ENCODE measurements at places on chromosomes 1 and 21.
A peak's percentile ranks its signal among the peaks of the same experiment; 100 is the strongest.

GRCh38 chr1:92990828-92991227 lies 29.6 kb upstream of the DIPK1A start:
- DNase-seq: no peak

GRCh38 chr1:180631194-180631765 lies 542 bp upstream of the XPR1 start:
- DNase-seq: no peak

GRCh38 chr1:94285031-94285654 lies 47.8 kb upstream of the ARHGAP29 start:
- DNase-seq: no peak

DNA sequence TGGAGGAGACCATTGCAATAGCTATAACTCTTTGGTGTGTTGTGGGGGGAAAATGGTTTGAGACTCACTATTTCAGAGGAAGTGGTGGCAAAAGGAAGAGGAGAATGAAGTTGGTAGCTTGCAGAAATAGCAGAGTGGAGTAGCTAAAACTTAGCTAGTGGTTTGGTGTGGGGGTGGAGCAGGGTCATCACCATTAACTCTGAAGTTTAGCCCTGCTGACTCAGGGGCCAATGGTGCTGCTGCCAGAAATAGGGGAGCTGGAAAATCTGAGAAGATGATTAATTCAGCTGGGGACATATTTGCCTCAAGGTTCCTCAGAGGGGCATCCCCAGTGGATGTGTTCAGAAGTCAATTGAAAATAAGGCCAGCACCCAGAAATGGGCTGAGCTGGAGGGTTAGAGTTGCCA lies 65.4 kb downstream of the RUNX1 start:
- DNase-seq: no peak

DNA sequence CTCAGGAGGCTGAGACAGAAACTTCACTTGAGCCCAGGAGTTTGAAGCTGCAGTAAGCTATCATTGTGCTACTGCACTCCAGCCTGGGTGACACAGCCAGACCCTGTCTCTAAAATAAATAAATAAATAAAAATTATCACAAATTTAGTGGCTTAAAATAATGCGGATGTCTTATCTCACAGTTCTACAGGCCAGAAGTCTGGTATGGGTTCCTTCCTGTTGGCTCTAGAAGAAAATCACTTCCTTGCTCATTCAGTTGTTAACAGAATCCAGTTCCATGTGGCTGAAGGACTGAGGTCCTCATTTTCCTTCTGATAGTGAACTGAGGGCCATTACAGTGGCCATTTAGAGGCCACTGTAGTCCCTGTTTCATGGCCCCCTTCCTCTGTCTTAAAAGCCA lies 94.6 kb upstream of the S1PR1 start:
- DNase-seq: no peak

DNA sequence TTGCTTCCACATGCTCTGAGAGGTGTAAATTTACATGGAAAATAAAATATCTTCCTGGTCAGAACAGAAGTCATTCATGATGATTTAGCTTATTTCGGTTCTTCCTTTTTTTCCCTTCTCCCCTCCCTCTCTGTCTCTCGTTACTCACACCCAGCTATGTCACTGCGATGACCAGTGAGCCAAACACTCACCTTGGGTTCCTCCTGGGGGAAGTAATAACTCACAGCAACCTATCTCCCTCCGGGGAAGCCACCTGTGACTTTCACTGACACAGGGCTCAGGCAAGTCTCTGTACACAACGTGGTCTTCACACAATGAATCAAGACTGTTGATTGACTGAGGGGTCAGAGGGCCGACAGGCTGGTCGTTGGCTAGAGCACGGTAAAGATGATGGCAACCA lies 135.3 kb upstream of the VANGL1 start:
- DNase-seq: no peak

GRCh38 chr21:14889080-14889810 lies 175.6 kb downstream of the NRIP1 start:
- no peak for DNase-seq

GRCh38 chr1:63198871-63199394 lies 123.4 kb upstream of the FOXD3 start:
- DNase-seq: no peak

- DNase-seq: peak; percentile 71
Observed at GRCh38 chr1:2547210-2548067, 8.7 kb upstream of the TNFRSF14 start.

GRCh38 chr1:67766141-67766978 lies 66.9 kb downstream of the GNG12 start:
- no peak for DNase-seq

GRCh38 chr1:185450917-185451316 lies 133.9 kb upstream of the IVNS1ABP start:
- DNase-seq: no peak

DNA sequence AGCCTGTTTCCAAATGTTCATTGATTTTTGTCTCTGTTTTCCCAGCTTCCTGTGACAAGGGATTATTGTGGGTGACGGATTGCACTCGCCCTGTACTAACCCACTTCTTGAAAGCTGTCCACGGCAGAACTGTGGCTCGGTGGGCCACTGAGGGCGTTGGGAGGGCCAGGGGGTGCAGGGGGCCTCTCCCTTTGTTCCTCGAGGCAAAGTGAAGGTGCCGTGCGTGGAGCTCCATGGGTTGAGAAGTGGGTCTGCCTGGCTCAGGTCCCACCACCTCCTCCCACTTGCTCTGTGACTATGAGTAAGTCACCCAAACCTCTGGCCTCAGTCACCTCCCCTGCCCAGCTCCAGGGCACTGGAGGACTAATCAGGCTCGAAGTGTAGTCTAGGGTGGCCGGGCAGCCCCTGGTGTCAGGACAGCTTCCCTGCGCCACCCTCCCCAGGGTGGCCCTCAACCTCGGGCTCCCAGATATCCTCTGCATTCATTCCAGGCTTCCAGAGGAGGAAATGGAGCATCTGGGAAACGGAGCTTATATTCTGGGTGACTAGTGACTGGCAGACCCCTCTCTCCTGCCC lies 148.6 kb downstream of the NPHP4 start:
- DNase-seq: no peak

- DNase-seq: no peak
Observed at GRCh38 chr1:167223144-167224103, 2.7 kb downstream of the POU2F1 start.

DNA sequence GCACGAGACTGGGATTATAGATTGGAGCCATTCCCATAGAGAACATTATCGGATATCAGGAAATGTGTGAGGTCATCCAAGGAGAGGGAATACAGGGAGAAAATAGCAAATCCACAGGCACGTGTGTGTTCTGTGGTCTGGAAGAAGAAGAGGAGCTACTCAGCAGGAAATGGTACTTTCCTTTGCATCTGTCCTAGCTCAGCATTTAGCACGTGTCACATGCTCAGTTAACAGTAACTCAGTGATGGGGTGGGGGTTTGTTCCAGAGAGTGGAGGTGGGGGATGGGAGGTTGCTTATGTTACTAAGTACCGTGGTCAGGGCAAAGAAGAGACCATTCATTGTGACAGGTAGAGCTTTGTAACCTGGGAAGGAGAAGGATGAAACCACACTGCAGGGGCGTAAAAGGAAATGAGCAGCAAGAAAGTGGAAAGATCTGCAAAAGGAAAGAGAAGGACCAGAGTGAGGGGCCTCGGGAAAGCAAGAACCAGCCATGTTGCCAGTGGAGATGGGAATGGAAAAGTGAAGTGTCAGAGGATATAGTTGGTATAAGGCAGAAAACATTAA lies 100.4 kb downstream of the ATP5PO start:
- no peak for DNase-seq

DNA sequence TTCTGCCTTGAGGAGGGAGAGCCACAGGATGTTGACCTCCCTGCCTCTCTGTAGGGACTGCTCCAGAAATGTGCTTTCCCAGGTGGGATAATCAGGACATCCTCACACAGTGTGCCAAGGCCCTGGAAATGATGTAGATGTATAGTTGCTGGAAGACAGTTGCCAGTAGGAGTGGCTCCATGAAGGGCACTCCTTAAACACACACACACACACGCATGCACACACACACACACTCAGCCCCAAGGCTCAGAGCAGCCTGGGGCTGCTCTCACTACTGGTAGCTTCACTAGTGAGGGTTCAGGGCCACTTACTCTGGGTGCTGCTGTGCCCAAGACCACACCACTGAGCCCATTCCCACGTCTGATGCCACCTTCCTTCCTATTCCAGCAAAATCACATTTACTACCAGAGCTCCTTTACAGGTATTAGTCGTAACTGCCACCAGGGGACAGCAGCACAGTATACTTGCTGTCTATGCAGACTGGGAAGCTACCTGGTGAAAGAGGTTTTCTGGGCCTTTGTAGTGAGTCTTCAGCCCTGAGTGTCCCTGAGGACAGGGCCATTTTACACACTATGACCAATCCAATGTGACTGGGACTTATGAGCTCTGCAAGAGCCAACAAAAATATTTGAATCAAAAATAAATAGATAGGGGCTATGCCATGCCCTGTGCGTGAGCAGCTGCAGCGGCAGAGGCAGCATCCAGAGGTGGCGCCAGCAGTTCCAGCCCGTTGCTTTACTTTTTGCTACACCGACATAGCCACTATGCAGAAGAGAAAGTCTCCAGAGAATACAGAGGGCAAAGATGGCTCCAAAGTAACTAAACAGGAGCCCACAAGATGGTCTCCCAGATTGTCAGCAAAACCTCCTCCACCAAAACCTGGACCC lies 15.0 kb downstream of the CRNN start:
- no peak for DNase-seq
